ENCODE measurements at places on chromosomes 2 and 18.

- no peak for DNase-seq
These were observed 226.4 kb upstream of the HS6ST1 start for GRCh38 chr2:128545085-128545484.

DNA sequence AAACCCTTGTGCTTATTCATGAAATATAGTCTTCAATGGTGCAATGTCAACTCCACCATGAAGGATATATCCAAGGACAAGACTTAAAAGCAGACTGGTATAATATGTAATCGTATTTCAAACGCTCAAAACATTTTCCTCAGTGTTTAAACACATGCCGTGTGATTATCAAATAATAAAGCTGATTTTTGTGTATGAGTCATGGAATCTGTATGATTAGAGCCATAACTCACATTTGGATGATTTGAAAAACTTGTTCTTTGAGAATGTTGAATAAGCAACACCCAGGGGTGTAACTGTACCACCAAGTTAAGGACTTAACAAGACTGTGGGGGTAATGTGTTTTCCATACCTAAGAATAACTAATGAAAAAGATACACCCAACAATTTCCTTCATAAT, 215.3 kb downstream of the STK39 start:
- no peak for DNase-seq

DNA sequence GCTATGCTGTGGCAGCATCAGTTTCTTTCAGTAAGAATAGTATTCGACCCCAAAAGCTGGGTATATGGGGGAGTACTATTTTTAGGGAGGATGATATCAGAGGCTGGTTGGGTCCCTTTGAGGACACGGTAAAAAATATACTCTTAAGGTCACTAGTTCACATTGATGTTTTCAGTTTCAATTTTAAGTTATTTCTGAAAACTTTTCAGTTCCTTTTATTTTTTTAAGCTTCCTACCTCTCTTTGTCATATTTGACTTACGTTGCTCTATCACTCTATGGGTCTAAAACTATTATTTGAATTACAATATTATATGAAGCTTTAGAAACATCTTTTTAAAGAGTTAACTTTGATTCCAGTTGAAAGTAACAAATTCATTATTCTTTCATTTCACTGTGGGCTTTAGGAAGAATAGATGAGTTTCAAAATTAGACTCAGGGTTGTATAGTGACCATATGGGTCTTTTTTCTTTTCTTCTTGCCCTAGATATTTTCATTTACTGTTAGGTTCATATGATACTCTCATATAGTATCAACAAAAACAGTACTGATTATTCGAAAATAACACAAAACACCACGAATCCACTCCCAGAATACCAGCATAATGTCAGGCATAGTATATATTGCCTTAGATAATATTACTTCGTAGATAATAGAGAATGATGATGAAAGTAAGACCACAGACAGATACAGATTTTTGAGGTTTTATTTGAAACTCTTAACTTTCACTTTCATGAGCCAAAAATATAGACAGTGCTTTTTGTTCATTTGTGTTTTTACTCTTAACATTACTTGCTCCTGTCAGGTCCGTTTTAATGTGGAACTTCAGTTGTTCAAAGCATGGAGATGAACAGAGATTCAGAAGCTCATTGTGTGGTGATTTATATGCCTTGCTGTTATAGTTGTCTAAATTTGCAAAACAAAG, 9.8 kb downstream of the RMDN2 start:
- DNase-seq = no peak

- no peak for DNase-seq
These were observed 394.8 kb downstream of the DCDC2C start for GRCh38 chr2:4098137-4098536.

DNA sequence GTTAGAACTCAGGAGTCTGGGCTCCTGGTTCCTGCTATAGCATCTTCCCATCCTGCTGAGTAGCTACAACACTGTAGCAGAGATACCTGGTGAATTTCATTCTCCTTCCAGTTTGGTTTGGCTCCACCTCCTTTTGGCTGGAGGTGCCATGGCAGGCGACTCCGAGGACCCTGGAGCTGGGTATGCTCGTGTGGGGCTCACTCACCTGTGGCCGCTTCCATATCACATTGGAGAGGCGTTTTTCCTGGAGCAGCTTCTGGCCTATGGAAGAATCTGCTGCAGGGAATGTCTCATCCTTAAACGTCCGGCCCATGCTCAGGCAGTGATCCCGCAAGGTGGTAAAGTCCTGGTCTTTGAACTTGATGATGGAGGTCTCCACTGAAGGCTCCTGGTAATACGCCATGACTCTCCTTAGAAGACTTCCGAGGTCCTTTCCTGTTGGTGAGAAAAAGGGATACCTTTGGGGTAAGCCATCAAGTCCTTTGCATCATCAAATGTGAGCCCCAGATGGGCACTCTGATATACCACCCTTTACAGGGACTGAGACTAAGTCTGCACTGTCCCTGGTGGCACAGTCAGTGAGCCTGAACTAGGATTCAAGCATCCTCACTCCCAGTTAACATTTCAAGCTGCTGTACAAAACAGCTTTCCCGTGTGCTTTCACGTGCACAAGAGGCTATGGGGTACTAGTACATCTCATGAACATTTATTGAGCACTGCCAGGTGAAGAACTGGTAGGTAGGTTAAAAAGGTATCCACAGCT, 20.1 kb downstream of the CAPN13 start:
- DNase-seq = no peak

- DNase-seq = no peak
These were observed 68.7 kb downstream of the MTHFD2 start for GRCh38 chr2:74267068-74267467.

- DNase-seq = no peak
These were observed 19.9 kb upstream of the ZAP70 start for GRCh38 chr2:97693476-97693875.

- DNase-seq = no peak
These were observed 67.5 kb downstream of the FASTKD2 start for GRCh38 chr2:206832873-206833272.

GRCh38 chr2:5479265-5479928, 212.8 kb upstream of the SOX11 start:
- no peak for DNase-seq

GRCh38 chr18:55641486-55641885, 53.5 kb upstream of the TCF4 start:
- DNase-seq = no peak

DNA sequence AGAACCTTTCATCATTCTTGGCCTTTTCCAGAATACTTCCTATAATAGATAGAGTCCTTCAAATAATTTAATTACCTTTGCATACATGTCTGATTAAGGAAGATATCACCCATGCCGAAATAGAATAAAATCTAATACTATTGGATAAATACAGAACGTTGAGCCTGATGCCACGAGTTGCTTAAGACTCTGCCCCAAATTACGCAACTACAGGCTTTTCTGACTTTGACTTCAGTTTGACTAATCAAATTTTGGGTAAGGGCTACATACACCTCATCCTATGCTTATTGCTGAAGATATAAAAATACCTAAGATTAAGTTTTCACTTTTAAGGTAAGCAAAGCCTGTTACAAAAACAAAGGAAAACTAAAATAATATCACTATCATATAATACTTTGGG, 1065.1 kb upstream of the NRXN1 start:
- no peak for DNase-seq

GRCh38 chr2:208984376-208985090, 439.3 kb upstream of the MAP2 start:
- no peak for DNase-seq

GRCh38 chr18:55861266-55861665, 273.3 kb upstream of the TCF4 start:
- DNase-seq = no peak

- no peak for DNase-seq
These were observed 2.4 kb upstream of the KCNF1 start for GRCh38 chr2:10909050-10909995.

- DNase-seq = no peak
These were observed 111.3 kb downstream of the CMPK2 start for GRCh38 chr2:6754419-6754818.

DNA sequence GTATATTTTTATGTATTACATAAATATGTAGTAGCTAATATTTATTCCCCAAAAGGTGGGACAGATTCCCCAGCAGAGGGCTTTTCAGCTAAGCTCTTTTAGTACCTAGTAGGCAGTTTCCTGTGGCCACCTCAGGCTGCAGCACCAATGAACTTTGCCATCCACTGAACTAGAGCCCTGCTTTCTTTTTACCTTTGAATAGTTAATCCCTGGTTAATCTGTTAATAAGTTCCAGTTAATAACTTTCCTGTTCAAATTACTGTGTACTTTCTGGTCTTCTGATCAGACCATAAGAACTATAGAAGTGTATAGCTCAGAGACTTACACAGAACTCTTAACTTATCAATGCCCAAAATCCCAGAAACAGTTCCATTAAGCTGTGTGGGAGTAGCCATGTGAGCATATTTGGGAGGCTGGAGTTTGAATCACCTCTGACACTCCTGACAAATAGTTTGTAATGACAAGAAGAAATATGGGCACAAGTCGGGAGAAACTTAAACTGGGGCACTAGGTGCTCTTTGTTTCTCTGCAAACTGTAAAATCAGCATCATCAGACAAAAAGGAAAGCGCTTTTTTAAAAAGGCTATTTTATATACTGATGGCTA, 40.0 kb downstream of the ASXL2 start:
- no peak for DNase-seq

DNA sequence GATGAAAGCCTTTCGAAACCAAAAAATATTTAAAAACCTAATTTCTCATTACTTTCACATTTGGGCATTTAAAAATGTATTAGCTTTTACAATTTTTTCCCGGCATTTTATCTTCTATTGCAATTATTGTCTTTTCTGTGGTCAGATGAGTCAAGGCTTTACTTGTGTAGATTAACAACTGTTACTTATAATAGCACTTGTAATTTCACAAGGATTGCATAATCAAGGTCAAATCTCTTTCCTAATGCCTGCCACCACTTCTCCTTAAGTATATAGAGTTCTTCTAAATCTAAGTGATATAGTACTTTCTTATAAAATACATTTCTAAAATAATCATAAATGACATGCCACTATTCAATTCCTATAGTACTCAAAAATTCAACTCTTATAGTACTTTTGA, 67.2 kb downstream of the SLC8A1 start:
- no peak for DNase-seq
